ENCODE measurements at places on chromosomes 12 and 14.

DNA sequence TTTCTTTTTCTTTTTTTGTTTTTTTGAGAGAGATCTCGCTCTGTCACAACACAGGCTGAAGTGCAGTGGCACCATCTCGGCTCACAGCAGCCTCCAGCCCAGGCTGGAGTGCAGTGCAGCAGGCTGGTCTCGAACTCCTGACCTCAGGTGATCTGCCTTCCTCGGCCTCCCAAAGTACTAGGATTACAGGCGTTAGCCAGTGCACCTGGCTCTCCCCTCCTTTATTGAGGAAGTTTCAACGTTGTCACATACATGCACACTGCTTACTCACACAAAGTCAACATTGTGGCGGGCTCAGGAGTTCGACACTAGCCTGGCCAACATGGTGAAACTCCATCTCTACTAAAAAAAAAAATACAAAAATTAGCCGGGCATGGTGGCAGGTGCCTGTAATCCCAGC lies 32.0 kb downstream of the EAPP start:
- no peak for DNase-seq

GRCh38 chr12:51922762-51923505 lies 15.6 kb downstream of the ACVRL1 start:
- DNase-seq: peak; percentile 89

DNA sequence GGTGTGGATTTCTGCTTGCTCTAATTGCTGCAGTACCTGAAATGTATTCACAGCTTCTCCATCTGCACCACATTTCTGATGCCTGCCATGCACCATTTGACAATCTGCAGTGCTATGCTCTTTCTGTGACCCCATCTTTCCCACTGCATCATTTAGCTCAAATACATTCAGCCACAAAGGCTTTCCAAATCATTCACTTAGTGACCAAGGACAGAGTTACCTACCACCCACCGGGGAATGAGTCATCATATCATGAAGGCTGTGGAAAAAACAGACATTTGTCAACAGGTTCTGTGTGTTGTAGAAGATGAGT lies 465.5 kb upstream of the ATP2B1 start:
- DNase-seq: no peak

DNA sequence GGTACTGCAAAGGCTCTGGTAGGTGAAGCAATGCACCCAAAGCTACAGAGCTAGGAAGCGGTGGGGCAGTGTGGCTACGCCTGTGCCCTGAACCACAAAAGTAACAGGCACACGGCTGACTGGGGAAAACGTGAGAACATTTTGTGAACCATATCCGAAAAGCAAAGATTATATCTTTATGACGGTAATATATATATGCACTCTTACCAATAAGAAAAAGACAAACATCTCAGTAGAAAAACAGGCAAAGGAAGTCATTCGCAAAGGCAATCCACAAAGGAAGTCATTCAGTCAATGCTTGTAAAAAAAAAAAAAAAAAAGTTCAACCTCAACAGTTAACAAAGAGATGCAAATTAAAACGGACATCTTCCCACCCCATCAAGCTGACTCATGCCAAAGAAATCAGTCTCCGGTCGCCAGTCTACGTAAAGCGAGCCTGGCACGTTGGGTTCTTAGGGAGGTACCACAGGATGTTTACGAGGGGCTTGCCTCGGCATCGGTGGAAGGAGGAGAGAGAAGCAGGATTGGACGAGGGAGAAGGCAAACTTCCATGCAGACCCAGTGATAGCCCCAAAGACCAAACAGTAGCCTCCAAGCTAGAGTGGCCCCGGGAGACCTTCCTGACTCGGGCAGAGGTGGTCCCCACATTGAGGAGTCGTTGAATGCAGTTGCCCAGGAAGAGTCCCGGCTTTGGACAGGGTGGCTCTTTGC lies 39.4 kb upstream of the PPP2R5C start:
- peak; percentile 54 for DNase-seq
